Activated T-helper 1 cell treated with anti-CD3 and anti-CD28 coated beads, Interleukin-12 subunit alpha, Interleukin-12 subunit beta, Interleukin-2, Interleukin-4 antibody, amounts not matched to agents 30 ng/mL and 10 ng/mL and 1 ng/mL, durations not matched to agents 14 hours and 24 hours and 36 hours (primary cell): ENCODE measurements at places on chromosomes 2 and 18. TPM values are rescaled to one million over a fixed set of nuclear protein-coding genes. Genes with fewer than 3 reads are reported as not detected.

DNA sequence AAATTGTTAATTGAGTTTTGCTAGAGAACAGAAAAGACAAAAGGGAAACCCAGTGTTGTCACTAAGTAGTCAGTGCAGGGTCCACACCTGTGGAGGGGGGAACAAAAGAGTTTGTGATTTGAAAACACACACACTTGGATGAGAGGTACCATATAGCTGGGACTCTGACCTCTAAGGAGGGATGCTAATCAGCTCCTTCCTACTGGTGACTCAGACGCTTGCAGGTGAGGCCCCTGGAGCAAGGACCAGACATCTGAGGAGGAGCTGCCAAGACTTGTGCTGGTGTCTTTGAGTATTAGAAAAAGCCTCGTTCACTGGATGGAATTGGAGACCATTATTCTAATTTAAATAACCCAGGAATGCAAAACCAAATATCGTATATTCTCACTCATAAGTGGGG is 146.4 kb upstream of the MAP2 start:
- H3K27ac ChIP-seq: no peak overlapping the region
- no peaks in the 10 kb centered on the region for H3K4me1 ChIP-seq
- H3K36me3 ChIP-seq: no peaks in the 10 kb centered on the region
- H3K27me3 ChIP-seq: no peaks in the 10 kb centered on the region
- DNase-seq: no peak

- H3K4me3 ChIP-seq: no peak overlapping the region
- DNase-seq: no peak
- H3K27ac ChIP-seq: no peak overlapping the region
- peaks cover 7% of the 10 kb centered on the region for H3K4me1 ChIP-seq
These were observed 5.0 kb upstream of the CHST10 start for GRCh38 chr2:100422320-100423055.

DNA sequence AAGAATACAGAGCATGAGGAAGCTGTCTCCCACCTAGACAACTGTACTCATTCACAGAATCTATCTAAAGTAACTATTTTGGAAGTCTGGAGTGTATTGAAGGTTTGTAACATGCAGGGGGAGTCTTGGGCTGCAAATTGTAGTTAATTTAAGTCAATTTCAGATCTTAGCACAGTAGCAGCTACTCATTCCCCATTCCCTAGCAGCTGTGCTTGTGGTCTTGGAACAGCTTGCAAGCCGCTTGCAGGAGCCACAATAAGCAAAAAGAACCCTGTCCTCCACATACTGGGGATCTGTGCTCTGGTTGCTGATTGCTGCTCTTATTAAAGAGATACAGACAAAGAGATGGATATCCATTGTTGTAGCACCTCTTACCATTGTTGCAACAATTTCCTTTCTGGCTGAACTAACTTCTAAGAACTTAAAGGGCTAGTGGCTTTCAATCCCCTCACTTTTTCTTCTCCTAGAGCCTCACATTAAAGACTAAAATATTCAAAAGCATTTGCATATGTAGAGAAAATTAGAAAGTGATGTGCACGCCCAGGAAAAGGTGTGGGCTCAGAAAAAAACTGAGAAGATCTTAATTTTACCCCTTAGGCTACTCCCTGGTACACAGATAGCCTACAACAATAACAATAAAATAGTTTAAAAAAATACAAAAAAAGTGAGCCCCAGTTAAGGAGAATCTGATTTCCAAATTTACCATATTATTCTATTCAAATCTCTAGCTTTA is 1775.1 kb upstream of the PIK3C3 start:
- H3K4me3 ChIP-seq: no peak overlapping the region
- H3K27ac ChIP-seq: no peak overlapping the region
- H3K4me1 ChIP-seq: no peaks in the 10 kb centered on the region
- no peaks in the 10 kb centered on the region for H3K36me3 ChIP-seq
- DNase-seq: no peak
- H3K27me3 ChIP-seq: no peaks in the 10 kb centered on the region

GRCh38 chr18:57683470-57683869 is 61.8 kb upstream of the NARS1 start:
- H3K4me3 ChIP-seq: no peak overlapping the region
- H3K4me1 ChIP-seq: no peaks in the 10 kb centered on the region
- peaks cover 1% of the 10 kb centered on the region for H3K36me3 ChIP-seq
- no peak overlapping the region for H3K27ac ChIP-seq
- DNase-seq: no peak

DNA sequence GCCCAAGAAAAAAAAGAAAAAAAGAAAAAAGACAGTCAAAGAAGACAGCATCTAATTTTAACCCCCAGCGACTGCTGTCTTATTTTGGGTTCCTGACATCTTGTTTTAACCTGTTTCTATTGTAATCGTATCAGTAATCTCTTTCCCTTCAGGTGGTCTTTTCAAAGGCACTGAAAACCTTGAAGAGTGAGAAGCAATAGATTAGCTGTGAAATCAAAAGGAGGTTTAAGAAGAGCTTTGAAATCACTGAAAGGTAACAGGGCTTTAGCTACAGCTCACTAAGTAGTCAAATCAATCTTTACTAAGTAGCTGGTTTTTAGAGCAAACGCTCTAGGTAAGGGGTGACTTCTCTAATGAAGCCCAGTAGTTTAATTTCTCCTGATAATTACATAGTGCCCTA is 5.4 kb upstream of the TANC1 start:
- H3K4me1 ChIP-seq: no peaks in the 10 kb centered on the region
- peaks cover 28% of the 10 kb centered on the region for H3K27me3 ChIP-seq
- no peak overlapping the region for H3K4me3 ChIP-seq

- no peak for DNase-seq
- no peak overlapping the region for H3K4me3 ChIP-seq
These were observed 3.6 kb upstream of the DGKD start for GRCh38 chr2:233350708-233351107.

DNA sequence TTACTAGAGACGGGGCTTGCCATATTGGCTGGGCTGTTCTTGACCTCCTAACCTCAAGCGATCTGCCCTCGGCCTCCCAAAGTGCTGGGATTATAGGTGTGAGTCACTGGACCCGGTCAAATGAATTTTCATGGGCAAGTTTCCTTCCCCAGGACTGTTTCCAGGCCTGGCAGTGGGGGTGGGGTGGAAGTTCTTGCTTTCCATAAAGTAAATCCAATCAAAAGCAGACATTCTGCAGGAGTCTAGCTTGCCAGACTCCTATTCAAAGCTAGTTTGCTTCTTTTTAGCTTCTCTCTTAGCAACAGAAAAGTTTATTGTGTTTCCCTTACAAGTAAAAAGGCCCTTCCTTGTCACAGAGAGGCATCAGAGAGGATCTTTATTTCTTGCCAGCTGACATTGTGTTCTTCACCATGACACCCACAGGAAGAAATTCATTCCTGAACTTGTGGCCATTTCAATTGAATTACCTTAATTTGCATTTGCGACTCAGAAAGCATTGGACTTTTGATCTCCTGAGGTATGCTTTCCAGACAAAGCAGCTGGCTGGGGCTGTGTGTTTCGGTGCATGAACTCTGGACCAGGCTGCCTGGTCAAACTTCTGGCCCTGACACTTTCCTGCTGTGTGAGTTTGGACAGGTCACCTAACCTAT is 37.9 kb downstream of the LYPD1 start:
- no peak for DNase-seq
- H3K4me3 ChIP-seq: no peak overlapping the region
- H3K27me3 ChIP-seq: no peaks in the 10 kb centered on the region

DNA sequence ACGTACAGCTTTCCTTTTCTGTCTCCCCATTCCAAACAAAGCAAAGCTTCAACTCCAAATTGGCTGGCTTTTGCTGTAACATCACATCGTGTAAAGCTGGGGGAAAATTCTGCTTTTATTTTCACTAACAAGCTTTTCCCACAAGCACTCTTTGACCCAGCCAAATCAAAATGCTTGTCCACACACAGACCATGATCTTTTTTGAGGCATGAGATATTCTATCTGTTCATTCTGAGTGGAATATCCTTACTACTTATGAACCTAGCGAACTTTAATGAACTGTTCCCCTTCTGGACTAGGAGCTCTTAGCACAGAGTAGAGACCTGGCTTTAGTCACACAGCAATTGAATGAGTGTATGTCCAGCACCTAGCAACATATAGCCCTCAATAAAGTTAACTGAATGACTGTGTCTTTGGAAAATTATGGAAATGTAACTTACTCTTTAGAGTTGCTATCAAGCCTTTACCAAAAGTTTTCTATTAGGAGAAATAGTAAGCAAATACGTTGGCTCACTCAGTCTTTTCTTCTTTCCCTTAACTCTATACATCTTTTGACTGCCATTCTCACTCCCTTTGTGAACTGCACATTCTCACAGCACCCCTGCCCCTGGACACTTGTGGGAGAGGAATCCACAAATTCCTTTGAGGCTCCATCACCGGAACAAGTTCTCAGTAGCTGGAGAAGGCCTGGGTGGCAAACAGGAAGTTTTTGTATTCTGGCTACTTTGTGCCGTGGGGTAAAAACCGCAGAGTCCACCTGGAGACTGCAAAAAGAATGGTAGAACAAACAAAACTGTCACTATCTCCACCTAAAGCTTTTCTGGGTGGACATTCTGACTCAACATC is 1.3 kb upstream of the UBE2E3 start:
- no peak for DNase-seq
- H3K27me3 ChIP-seq: peaks cover 37% of the 10 kb centered on the region

GRCh38 chr2:16554060-16554583 is 111.5 kb downstream of the CYRIA start:
- no peak overlapping the region for H3K27ac ChIP-seq
- DNase-seq: no peak
- H3K4me1 ChIP-seq: no peaks in the 10 kb centered on the region
- no peaks in the 10 kb centered on the region for H3K27me3 ChIP-seq

DNA sequence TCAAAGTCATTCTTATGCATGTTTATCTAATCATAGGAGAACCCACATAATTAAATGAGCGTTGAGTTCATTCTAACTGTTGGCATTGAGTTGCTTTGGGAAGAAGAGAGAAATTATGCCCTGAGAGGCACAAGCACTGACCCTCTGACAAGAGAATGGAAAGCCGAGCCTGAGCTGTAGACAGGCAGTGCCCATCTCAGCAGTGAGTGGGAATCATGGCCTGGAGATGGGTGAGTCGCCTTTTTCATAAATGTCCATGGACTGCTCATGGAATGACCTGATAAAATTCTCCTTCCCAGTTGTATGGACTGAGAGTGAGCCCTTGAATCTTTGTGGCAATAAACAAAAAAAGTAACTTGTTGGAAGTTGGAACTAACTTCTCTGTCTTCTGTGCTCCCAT is 21.4 kb upstream of the MYO3B start:
- H3K4me3 ChIP-seq: no peak overlapping the region
- no peaks in the 10 kb centered on the region for H3K36me3 ChIP-seq
- no peak overlapping the region for H3K27ac ChIP-seq
- DNase-seq: no peak

DNA sequence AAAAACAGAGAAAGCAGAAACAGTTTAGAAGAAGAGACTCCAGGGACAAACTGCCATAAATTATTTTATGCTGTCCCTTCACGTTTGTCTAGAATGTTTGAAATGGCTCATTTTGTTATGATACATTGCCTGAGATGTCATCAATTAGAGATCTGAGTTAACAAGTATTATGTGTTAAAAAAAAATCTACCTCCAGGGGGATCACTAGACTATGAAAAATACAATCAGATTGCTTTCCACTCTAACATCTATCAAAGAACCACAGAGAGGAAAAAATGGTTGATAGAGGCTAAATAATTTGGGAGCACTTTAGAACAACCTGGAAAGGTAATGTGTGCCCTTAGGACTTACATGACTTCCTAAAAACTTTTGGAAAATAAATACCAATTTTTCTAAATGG is 103.8 kb upstream of the CCDC150 start:
- no peak overlapping the region for H3K27ac ChIP-seq
- no peak for DNase-seq
- H3K27me3 ChIP-seq: peaks cover 4% of the 10 kb centered on the region
- no peak overlapping the region for H3K4me3 ChIP-seq
- peaks cover 26% of the 10 kb centered on the region for H3K4me1 ChIP-seq

DNA sequence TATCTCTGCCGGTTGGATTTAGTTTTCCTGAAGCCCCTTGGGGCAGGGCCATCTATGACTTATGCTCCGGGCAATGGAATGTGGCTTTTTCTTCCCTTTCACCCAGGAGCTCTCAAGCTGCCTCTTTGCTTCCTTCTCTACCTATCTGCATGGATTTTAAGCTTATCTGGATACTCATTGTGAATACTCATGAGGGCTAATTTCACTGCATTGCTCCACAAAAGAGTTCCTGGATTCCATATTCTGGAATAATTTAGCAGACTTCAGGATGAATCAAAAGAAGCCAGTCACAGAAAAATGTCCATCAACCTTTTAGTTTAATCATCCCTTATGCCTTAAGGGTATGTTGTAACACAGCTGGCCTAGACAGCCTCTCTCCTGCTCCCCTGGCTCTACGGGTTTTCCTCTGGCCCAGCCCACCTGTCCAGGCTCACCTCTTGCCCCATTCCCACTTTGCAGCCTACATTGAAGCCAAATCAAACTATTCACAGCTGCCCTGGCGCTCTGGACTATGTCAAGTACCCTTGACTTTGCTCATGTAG is 122.8 kb upstream of the RMDN2 start:
- no peaks in the 10 kb centered on the region for H3K4me1 ChIP-seq
- no peak overlapping the region for H3K4me3 ChIP-seq
- peaks cover 9% of the 10 kb centered on the region for H3K27me3 ChIP-seq
- no peaks in the 10 kb centered on the region for H3K36me3 ChIP-seq
- no peak overlapping the region for H3K27ac ChIP-seq

DNA sequence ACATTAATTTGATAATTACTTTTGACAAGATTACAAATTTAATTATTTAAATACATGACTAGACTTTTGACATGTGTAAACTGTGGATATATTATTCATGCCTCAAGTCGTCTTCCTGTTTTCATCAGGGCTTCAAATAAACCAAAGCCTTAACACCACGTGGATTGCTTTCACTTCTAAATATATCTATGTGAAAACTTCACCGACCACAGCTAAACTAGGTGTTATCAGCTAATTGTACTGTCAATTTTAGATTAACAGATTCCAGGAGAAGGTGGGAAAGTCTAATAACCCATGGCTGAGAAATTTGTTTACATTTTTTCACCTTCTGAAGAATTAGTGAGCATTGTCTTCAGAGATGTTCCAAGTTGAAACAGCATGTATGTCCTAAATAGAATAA is 494.7 kb upstream of the FAM98A start:
- no peak overlapping the region for H3K4me3 ChIP-seq
- DNase-seq: no peak
- H3K4me1 ChIP-seq: no peaks in the 10 kb centered on the region
- no peak overlapping the region for H3K27ac ChIP-seq
- no peaks in the 10 kb centered on the region for H3K36me3 ChIP-seq

- no peaks in the 10 kb centered on the region for H3K36me3 ChIP-seq
- H3K4me3 ChIP-seq: no peak overlapping the region
- H3K27ac ChIP-seq: no peak overlapping the region
- H3K27me3 ChIP-seq: peaks cover 2% of the 10 kb centered on the region
- DNase-seq: no peak
These were observed 78.0 kb upstream of the GALNT5 start for GRCh38 chr2:157179324-157180105.

- peaks cover 6% of the 10 kb centered on the region for H3K27me3 ChIP-seq
- no peak overlapping the region for H3K27ac ChIP-seq
- peaks cover 25% of the 10 kb centered on the region for H3K4me1 ChIP-seq
- DNase-seq: no peak
- no peak overlapping the region for H3K4me3 ChIP-seq
These were observed 7.3 kb downstream of the EMILIN2 start for GRCh38 chr18:2853926-2854664.

The UGT1A10 gene
- not detected in 2 replicates for total RNA-seq

The SLC9A4 gene
- total RNA-seq: 0.10 TPM in 1 of 2 replicates, not detected in the other

The LDLRAD4 gene
- total RNA-seq: 34.5 and 35.2 TPM in 2 replicates

The FBXO15 gene
- total RNA-seq: 0.83 and 1.0 TPM in 2 replicates

The ITGA4 gene
- 98.5 and 118 TPM in 2 replicates for total RNA-seq

The C2orf81 gene
- total RNA-seq: 1.9 and 2.4 TPM in 2 replicates
